Neural crest cell (in vitro differentiated cells): ENCODE measurements at places on chromosomes 3 and 15.

- no peak for DNase-seq
These were observed 56.1 kb upstream of the CMSS1 start for GRCh38 chr3:99761415-99762165.

DNA sequence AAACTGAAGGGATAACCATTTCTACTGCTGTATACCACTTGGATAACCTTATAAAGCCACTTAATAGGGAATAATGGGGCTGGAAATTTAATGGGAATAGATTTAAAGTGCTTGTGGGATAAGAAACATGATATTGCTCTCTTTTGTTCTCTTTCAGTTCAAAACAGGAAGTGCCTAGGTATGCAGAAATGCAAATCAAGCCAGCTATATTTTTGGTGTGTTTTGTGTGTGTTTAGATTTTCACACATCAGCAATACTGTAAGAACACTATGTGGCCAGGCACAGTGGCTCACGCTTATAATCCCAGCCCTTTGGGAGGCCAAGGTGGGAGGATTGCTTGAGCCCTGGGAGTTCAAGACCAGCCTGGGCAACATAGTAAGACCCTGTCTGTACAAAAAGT is 442.3 kb upstream of the TPRG1 start:
- no peak for DNase-seq

DNA sequence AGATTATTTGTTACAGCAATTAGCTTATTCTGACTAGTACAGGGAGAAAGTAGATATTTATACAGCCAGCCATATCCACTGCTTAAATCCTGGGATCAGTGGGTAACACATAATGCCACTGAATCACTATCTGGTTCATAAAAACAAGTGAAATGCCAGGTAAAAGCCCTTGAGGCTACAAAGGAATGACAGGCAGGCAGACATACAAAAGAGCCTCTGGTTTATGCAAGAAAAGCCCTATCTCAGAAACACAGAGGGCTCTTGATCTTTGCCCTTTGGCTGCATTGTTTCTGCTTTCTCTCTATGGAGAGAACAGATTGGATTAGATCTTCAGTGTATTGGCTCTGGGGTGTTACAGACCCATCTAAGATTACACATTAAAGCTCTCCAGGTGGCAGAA is 115.4 kb upstream of the GADL1 start:
- DNase-seq, result no peak

GRCh38 chr3:31240874-31241273 is 291.9 kb upstream of the STT3B start:
- DNase-seq, result no peak

GRCh38 chr3:17894434-17895060 is 152.1 kb upstream of the TBC1D5 start:
- DNase-seq, result peak; percentile 26

DNA sequence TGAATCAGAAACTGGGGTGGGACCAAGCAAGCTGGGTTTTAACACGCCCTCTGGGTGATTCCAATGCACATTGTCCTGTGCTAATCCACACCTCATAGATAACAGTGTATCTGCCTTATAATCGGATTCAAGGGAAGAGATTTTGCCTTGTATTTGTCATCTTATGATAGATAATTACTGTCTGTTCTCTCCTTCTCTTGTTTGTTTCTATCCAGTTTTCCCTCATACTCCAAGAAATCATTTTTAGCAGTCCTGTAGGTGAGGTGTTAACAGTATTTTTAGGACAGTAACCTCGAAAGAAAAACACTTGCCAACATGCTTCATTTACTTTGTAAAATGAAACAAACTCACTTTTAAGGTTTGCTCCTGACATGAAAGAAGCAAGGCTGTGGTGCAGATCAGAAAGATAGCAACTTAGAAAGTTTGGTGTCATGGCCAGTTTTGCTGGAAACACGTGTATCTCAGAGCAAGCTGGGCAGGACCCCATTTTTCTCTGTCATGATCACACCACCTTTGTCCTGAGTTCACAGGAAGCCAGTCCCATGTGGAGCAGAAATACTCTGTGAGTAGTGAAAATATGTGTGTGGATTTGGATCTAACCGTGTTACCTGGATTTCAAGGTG is 72.6 kb downstream of the TRAK1 start:
- no peak for DNase-seq

- no peak for DNase-seq
These were observed 1532.5 kb upstream of the CADM2 start for GRCh38 chr3:83426300-83426699.

DNA sequence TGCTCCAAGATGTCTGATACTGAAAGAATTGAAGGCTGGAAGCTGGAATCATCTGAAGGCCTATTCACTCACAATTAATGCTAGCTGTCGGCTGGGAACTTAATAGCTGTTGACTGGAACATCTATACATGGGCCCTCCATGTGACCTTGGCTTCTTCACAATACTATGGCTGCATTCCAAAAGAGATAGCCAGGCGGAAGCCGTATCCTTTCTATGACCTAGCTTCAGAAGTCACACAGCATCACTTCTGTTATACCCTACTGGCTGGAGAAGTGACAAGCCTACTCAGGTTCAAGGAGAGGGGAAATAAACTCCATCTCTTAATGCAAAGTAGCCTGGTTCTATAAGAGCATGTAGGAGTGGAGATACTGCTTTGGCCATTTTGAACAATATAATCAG is 50.9 kb upstream of the SPRED1 start:
- DNase-seq, result no peak

GRCh38 chr3:53949541-53949940 is 57.9 kb upstream of the SELENOK start:
- DNase-seq, result no peak

- DNase-seq, result peak; percentile 15
These were observed 639 bp downstream of the MKRN3 start for GRCh38 chr15:23566071-23566554.

- no peak for DNase-seq
These were observed 29.0 kb downstream of the ABHD6 start for GRCh38 chr3:58266577-58266976.

- no peak for DNase-seq
These were observed 28.3 kb upstream of the STIMATE start for GRCh38 chr3:52925405-52926313.

GRCh38 chr3:54901906-54902685 is 25.8 kb downstream of the LRTM1 start:
- DNase-seq, result no peak

DNA sequence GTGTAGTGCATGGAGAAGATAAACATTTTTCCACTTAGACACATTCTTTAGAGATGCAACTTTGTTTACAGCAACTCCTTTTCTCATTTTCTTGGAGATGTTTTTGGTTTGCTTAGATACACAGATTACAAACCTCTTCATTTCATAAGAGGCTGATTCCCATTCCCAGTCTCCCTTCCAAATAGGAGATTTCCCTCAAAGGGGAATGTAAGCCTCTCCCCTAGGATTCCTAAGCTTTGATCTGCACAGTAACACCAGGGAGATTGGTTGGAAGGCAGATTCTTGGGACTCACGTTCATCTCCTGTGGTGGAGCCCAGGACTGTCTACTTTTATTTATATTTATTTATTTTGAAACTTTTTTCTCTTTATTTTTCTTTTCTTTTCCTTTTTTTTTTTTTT is 63.2 kb downstream of the MCTP2 start:
- no peak for DNase-seq

GRCh38 chr3:106710596-106710995 is 666.6 kb upstream of the CCDC54 start:
- DNase-seq, result no peak

DNA sequence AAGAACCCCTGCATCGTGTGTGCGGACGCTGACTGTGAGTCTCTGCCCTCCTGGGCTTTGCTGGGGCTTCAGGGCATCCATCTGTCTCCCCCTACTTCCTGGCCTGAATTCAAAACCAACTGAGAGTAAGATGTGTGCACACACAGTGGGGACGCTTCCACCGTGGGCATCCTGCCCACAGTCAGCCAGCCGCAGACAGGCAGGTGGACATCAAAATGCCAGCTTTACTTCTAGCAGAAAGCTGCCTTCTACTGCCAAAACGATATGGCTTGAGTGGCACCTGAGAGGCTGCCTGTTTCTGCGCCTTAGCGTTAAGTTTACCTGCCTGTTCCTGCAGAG is 18.5 kb downstream of the ALDH1A3 start:
- no peak for DNase-seq

DNA sequence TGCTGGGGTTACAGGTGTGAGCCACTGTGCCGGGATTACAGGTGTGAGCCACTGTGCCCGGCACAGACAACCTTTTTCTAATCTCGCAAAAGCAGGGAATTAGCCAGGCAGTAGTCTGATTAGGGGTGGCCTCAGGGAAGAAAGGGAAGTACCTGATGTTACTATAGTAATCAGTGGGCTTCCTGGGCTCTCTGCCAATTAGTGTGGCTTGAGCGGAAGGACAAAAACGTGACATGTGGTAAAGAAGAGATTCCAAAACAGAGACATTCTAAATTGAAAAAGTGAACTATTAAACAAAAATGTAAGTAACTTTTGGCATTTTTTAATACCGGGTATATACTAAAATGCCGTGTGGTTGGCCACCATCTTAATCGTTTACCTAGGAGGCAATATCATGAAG is 48.1 kb downstream of the CFAP20DC start:
- no peak for DNase-seq

GRCh38 chr3:101665851-101666250 is 11.1 kb downstream of the ZBTB11 start:
- DNase-seq, result no peak

GRCh38 chr3:122076491-122077292 is 21.5 kb downstream of the CD86 start:
- no peak for DNase-seq

DNA sequence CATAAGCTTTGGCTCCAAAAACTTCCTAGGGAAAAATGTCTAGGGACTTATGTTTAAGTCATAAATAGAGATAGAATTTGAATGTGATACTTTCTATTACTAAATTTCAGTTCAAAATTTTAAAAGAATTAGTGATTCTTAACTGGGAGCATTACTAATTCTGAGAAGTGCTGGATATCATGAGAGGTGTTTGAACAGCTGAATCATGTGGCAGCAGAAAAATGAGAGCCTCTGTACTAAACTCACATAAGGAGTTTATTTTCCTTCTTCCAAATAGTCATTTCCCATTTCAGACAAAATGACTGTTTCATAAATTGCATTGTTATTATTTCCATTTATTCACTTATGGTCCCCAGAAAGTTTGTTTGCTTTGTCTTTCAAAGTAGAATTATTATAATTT is 62.7 kb downstream of the SLMAP start:
- no peak for DNase-seq

DNA sequence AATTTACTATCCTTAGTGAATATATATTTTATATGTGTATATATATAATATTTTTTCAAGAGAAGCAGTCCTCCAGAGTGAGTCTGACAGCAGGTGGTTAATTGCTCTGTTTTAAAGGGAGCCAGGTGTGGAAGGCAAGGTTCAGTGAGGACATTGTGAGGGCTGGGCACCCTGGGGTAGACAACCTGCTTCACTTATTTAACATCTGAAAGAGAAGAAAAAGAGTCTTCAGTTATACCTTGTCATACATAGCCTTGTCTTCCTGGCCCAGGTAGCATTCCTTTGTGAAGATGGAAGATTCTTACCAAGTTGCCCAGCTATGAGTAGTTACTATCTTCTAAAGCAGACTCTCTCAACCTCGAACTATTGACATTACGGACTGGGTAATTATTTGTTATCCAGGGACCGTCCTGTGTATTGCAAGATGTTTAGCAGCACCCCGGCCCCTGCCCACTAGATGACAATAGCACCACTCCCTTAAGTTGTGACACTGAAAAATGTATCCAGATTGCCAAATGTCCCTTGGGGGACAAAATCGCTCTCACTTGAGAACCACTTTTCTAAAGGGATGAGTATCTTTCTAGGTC is 336.0 kb upstream of the TRIM42 start:
- DNase-seq, result no peak

DNA sequence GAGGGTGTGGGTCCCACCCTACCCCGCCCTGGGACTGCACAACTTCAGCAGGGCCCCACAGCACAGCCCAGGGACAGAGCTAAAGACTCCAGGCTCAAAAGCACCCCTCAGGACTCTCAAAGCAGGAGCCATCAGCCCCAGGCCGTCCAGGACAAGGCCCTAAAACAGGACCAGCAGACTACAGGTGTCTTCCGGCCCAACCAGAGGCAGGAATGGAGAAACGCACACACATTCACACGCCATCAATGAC is 26.1 kb downstream of the ATRIP start:
- DNase-seq, result no peak

- no peak for DNase-seq
These were observed 32.0 kb upstream of the COPB2 start for GRCh38 chr3:139421460-139421859.

DNA sequence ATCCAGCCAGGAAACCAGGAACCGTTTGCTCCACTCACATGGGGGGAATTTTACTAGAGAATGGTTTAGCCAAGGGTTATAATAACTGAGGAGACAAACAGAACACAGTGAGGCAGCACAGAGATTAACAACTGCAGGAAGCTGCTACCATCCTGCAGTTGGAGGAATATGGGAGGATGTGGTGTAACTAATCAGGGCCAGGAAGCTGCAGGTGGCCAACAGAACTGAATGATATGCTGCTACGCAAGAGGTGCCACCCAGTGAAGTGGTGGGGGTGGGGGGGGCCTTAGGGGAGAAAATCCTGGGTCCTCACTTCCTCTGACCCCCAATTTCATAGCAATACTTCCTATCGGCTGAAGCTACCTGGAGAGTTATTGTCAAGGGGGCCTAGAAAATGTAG is 306.4 kb upstream of the STT3B start:
- DNase-seq, result no peak
